ENCODE measurements at places on chromosomes 2 and 18.
A peak's percentile ranks its signal among the peaks of the same experiment; 100 is the strongest.

GRCh38 chr2:19642501-19642900 lies 259.3 kb downstream of the TTC32 start:
- no peak for DNase-seq

GRCh38 chr2:134446383-134447017 lies 192.6 kb downstream of the MGAT5 start:
- DNase-seq = peak; percentile 92

- no peak for DNase-seq
Observed at GRCh38 chr2:58065248-58065647, 18.6 kb downstream of the VRK2 start.

GRCh38 chr18:3710712-3711301 lies 260.8 kb downstream of the TGIF1 start:
- no peak for DNase-seq

DNA sequence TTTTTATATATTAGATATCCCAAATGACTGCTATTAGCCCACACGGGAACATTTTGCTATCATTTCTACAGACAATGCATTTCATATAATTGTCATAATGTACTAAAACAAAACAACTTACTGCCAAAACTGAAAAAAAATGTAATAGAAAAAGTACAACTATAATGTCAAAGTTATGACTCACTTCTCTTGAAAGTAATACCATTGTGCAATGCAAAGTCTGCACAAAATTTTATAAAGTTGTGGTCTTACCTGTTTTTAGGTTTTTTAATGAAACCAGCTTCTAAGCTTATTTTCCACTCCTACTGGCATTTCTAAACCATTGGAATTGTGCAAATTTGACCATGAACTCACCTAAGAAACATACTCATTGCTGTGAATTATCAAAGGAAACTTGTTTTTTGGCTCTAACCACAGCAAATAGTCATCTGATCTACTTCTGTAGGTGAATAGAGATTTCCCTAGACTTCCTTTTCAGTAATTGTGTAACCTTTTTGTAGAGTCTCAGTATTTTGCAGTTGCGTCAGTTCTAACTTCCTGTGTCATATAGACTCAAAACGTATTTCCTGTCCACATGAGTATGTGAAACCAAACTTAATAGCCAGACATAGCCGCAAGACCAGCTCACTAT lies 31.9 kb upstream of the TFPI start:
- DNase-seq = no peak

GRCh38 chr18:44743631-44744030 lies 62.9 kb downstream of the SETBP1 start:
- DNase-seq = peak; percentile 49

DNA sequence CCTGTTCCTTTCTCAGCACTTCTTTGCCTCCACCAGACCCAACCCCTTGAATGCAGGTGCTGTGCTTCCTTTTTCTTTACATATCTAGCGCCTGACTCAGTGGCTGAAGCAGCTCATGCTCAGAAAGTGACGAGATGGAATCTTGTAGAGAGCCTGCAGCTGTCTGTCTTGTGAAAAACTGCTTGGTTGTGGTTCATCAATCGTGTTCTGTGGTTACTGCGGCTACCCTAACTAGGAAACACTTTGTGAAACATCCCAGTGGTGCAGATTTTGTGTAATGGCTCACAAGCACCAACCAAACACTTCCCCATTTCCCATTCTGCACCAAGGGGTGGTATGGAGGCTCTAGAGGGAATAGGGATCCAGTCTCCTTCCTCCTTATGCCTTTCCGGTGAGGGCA lies 307.2 kb upstream of the MMADHC start:
- no peak for DNase-seq

- DNase-seq = no peak
Observed at GRCh38 chr2:37869304-37869703, 55.8 kb upstream of the RMDN2 start.

DNA sequence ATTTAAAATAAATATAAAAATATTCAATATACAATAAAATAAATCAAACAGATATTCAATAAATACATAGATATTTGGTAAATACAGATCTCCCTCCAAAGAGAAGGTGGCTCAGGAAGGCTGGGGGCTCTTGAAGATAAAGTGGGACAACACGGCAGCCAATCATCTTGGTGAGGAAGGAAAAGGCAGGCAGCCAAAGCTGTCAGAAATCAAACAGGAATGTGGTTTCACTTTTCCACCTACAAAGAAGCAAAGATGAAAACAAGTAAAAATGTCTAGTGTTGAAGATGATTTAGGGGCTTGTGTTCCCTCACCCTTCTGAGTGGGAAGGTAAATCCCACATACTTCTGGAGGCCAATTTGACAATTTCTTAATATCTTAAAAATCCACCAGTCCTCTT lies 85.7 kb downstream of the B3GNT2 start:
- DNase-seq = no peak

- DNase-seq = no peak
Observed at GRCh38 chr18:41315134-41315533, 639.9 kb upstream of the PIK3C3 start.

GRCh38 chr2:181022652-181023051 lies 42.2 kb downstream of the UBE2E3 start:
- DNase-seq = peak; percentile 69

- DNase-seq = no peak
Observed at GRCh38 chr2:120566331-120567035, 169.2 kb upstream of the GLI2 start.

DNA sequence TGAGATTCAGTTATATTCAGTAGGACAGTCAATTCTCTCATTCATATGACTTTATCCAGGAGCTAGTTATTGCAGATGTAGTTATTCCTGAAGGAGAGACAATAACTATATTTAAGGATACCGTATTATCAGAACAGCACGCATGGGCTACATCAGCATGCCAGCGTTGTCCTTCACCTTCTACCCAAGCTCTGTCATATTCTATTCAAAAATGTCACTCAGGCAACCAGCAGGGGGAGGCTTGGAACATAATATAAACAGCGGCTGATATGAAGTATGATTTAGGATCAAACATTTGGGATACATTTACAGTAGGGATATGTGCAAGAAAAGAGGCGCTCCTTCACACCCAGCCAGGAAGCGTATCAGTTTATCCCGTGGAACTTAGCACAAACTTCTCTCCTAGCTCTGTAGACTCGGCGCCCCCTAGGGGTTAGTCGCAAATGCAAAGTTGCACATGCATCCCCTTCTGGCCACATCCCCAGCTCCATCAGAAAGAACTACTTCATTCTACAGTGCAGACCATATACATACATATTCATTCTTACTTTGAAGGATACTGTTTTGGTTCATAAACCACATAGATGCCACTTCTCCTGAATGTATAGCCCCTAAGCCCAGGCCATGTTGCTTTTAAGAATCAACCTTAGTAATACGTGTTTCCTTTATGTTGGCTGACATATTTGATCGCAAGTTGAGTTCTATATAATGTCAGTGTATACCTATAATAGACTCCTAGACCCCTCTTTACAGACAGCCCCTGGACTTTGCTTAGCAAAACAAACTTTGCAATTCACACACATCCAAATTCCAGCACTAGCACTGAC lies 759.4 kb downstream of the ADCYAP1 start:
- DNase-seq = peak; percentile 72

DNA sequence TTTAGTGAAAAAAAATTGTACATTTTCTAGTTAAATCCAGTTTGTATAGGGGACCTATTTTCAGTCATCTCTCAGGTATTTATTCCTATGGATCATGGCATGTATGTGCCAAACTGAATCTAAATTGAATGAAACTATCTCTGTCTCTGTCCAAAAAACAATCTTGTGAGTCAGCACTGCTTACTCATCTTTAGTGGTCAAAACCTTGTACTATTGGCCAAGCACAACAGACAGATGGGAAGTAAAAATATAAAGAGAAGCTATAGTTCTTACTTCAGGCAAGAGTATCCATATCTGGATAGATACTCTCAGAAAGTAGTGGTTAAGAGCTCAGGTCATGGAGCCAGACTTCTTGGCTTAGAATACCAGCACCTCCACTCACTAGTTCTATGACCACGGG lies 76.0 kb upstream of the KLHL14 start:
- no peak for DNase-seq

DNA sequence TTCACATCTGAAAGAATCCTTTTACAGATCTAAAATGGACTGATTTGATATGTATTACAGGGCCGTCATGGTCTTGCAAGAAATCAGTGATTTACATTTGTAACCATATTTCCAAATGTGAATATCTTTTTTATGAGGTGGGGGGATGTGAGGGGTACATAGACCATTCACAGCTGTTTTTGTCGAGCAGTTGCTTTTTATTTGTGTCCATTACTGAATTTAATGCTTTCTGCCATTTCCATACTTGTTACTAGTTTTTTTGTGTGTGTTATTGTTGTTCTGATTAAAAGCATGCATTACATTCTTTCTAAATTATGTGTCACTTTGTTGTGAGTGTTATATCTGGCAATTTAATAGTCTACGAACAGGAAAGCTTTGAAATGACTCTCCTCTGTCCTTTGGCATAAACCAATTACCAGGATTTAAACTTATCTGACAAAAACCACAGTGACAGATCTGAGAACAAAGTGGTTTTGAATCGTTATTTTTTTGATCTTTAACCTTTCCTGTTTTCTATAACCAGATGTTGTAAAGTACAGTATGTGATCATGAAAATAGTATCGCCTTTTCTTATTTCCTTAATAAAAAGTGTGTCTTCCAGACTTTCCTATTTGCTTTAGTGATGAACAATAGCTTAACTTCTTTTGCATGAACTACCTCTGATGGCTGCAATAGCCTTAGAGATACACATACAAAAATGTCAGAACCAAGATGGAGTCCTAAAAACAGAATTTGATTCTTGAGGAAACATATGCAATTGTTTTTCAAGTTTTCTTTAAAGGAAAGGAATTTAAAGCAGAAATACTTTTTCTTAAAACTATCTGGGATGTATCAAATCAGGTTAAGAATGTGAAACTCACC lies 354.2 kb upstream of the ACVR2A start:
- peak; percentile 75 for DNase-seq

- DNase-seq = no peak
Observed at GRCh38 chr18:13487237-13487636, 239.1 kb downstream of the FAM210A start.

- no peak for DNase-seq
Observed at GRCh38 chr2:180676520-180677025, 303.8 kb upstream of the UBE2E3 start.

DNA sequence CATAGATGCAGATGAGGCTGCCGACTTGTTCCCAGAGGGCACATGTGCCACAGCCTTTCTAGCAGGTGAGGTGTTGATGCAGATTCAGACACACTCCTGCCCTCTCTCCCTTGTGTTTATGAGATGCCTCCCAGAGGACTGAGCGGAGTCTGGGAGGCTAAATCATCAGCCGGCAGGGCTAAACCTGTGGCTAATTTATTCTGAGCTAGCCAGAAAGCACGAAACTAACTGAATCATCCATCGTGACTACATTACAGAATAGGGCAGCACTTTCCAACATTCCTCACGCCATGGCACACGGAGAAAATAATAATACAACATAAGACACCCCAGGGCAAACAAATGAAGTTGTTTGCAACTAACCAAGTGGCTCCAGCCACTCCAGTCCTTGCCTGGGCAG lies 101.7 kb upstream of the FZD7 start:
- DNase-seq = peak; percentile 47

DNA sequence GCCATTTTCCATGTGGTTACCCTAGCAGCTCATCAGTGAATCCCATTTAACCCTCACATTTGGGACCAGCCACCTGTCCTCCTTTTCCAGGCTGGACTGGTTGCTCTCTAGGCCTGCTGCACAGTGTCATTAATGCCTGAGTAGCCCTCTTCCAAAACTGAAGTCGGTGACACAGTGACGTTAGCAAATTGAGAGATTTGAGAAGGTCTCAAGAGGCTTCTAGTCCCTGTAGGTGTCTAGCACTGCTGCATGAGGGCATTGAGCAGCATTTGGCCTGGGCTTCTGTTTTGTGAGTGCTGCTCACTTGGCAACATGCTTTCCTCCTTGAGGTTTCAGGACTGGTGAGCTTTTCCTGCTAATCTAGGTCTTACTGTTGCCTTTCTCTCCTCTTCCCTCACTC lies 36.7 kb downstream of the PKP4 start:
- peak; percentile 89 for DNase-seq

GRCh38 chr2:234670052-234670451 lies 173.2 kb upstream of the ARL4C start:
- DNase-seq = no peak

- DNase-seq = peak; percentile 82
Observed at GRCh38 chr2:215920244-215921100, 92.9 kb downstream of the MREG start.

GRCh38 chr18:75518007-75518406 lies 90.5 kb upstream of the SMIM21 start:
- no peak for DNase-seq

- DNase-seq = no peak
Observed at GRCh38 chr2:192534072-192534471, 339.3 kb upstream of the TMEFF2 start.

GRCh38 chr2:189336276-189336975 lies 104.8 kb upstream of the WDR75 start:
- no peak for DNase-seq

DNA sequence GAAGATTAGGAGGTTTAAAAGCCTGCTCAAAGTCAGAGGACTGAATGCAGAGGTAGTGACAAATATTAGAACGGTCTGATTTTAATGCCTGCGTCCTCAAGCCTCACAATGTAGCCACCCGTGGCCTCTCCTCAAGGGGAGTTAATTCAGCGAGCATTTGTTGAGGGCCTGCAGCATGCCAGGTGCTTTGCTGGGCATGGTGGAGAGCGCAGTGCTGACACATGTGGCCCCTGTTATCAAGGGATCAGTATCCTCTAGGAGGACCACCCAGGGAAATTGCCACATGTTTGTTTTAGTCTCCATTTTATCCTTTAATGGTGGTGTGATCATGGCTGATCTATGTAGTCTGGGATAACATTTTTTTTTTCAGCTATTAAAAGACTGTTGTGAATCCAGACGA lies 19.2 kb downstream of the PMAIP1 start:
- DNase-seq = no peak

GRCh38 chr18:36354989-36355388 lies 57.5 kb downstream of the FHOD3 start:
- no peak for DNase-seq
